Large intestine (tissue), 12 donors: ENCODE measurements at places on chromosomes 11 and 22. TPM values are rescaled to one million over a fixed set of nuclear protein-coding genes. Genes with fewer than 3 reads are reported as not detected.
A peak's percentile ranks its signal among the peaks of the same experiment; 100 is the strongest.

TEX12 gene
- polyA plus RNA-seq = 0.27 TPM

RAG2 gene
- 0.19 TPM for polyA plus RNA-seq

MRGPRX4 gene
- not detected for polyA plus RNA-seq

P2RY2 gene
- 4.8 TPM for polyA plus RNA-seq

GSTT2 gene
- 0.22 TPM for polyA plus RNA-seq

AGBL2 gene
- 10.6 TPM for polyA plus RNA-seq

ACTN3 gene
- 0.22 TPM for polyA plus RNA-seq

GRCh38 chr11:69067200-69067599 lies 18.5 kb downstream of the TPCN2 start:
- no peaks in the 10 kb centered on the region for H3K4me1 ChIP-seq
- peaks cover 70% of the 10 kb centered on the region for H3K36me3 ChIP-seq
- no peak overlapping the region for H3K27ac ChIP-seq
- H3K27me3 ChIP-seq = no peaks in the 10 kb centered on the region

- DNase-seq = no peak
- no peaks in the 10 kb centered on the region for H3K4me1 ChIP-seq
- peaks cover 28% of the 10 kb centered on the region for H3K36me3 ChIP-seq
- H3K27ac ChIP-seq = no peak overlapping the region
- no peak overlapping the region for H3K4me3 ChIP-seq
- no peaks in the 10 kb centered on the region for H3K27me3 ChIP-seq
These were observed 28.5 kb upstream of the BAIAP2L2 start for GRCh38 chr22:38138961-38139360.

GRCh38 chr11:126415128-126415527 lies 59.6 kb downstream of the ST3GAL4 start:
- H3K4me3 ChIP-seq = no peak overlapping the region
- peaks cover 19% of the 10 kb centered on the region for H3K4me1 ChIP-seq
- peaks cover 13% of the 10 kb centered on the region for H3K36me3 ChIP-seq
- peak overlapping the region; percentile 75 for H3K27ac ChIP-seq
- H3K27me3 ChIP-seq = no peaks in the 10 kb centered on the region

DNA sequence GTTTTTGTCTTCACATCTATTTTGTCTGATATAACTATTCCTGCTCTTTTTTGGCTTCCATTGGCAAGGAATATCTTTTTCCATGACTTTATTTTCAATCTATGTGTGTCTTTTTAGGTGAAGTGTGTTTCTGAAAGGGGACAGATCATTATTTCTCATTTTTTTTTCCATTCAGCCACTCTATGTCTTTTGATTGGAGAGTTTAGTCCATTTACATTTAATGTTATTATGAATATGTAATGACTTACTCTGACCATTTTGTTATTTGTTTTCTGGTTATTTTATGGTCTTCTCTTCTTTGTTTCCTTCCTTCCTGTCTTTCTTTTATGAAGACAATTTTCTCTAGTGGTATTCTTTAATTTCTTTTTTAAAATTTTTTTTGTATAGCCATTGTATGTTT lies 178.6 kb upstream of the CNTN5 start:
- DNase-seq = no peak
- no peaks in the 10 kb centered on the region for H3K4me1 ChIP-seq
- no peak overlapping the region for H3K4me3 ChIP-seq
- no peaks in the 10 kb centered on the region for H3K27me3 ChIP-seq
- H3K36me3 ChIP-seq = no peaks in the 10 kb centered on the region

DNA sequence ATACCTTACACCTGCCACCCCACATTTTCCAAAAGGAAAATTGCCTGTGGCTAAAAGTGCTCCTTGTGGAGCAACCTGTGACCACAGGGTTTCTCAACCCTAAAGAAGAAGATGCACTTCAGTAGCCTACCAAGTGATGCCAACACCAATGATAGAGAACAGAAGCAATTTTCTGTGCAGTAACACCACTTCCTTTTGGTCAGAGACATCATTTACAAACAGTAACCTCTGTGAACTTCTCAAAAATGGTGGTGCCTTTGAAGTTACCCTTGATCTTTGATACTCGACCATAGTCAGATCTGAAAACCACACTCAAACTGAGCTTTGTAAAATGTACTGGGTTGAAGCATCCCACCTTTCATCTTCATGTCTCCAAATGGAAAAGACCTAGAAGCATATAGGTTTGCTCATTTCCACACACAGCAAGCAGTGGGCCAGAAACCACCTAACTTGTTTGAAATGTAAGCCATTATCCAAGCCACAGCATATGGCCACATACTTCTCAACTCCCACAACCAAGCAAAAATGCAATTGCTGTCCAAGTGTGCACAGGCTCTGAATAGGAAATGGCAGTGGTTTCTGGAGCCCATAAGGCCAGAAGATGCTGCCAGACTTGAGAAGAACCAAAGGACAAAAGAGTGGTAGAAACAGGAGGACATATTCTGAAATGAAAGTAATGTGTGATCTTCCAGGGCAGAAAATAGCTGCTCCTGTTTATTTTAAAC lies 24.3 kb downstream of the MPPED2 start:
- H3K4me3 ChIP-seq = no peak overlapping the region
- no peaks in the 10 kb centered on the region for H3K27me3 ChIP-seq
- no peaks in the 10 kb centered on the region for H3K36me3 ChIP-seq
- no peaks in the 10 kb centered on the region for H3K4me1 ChIP-seq

DNA sequence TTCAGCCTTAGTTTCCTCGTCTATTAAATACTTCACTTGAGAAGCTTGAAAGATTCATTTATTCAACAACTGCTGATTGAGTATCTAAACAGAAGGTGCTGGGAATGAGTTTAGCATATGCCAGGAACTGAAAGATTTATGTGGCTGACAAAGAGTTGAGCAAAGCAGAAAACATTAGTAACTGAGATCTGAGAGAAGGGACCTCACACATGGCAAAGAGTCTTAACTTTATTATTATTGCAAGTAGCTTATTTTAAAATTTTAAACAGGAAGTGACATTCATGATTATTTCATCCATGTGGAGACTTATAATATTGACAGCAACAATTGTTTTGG lies 133.6 kb downstream of the CASP12 start:
- H3K27me3 ChIP-seq = no peaks in the 10 kb centered on the region
- H3K36me3 ChIP-seq = no peaks in the 10 kb centered on the region
- DNase-seq = no peak
- no peaks in the 10 kb centered on the region for H3K4me1 ChIP-seq
- H3K4me3 ChIP-seq = no peak overlapping the region
- no peak overlapping the region for H3K27ac ChIP-seq

GRCh38 chr11:45150943-45151342 lies 4.5 kb downstream of the PRDM11 start:
- H3K27me3 ChIP-seq = no peaks in the 10 kb centered on the region
- H3K36me3 ChIP-seq = no peaks in the 10 kb centered on the region

DNA sequence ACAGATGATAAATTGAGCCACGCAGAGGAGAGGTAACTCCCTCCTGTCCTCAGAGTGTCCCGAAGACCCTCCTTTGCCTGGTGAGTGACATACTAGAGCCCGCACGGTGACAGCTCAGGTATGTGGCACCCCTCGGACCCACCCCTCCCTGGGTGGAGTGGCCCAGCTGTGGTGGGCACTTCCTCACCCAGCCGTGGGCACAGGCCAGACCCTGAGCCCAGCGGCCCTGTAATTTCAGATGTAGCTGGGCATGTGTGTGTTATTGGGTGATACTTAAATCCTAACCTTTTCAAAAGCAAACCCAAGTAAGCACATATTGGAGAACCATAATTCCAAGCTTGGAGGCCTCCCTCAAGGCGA lies 93.2 kb downstream of the WNT7B start:
- H3K27ac ChIP-seq = no peak overlapping the region
- peaks cover 44% of the 10 kb centered on the region for H3K27me3 ChIP-seq
- no peak overlapping the region for H3K4me3 ChIP-seq
- H3K36me3 ChIP-seq = no peaks in the 10 kb centered on the region
- DNase-seq = no peak
- H3K4me1 ChIP-seq = peaks cover 3% of the 10 kb centered on the region

DNA sequence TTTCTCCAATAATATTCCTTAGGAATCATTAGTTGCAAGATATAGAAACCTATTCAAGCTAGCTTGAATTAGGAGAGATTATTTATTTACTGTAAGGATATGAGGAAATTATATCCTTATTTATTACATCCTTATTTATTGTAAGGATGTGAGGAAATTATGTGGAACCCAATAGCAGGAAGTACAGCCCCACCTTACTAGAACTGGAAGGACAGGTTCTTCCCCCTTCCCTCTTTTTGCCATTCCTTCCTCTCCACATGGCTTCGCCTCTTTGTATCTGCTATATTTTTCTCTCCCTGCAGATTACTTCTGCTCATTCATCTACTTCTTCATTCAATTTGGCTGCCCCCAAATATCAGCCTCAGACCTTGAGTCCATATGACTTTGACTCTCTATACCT lies 49.5 kb upstream of the B3GNT6 start:
- DNase-seq = peak; percentile 72
- H3K27me3 ChIP-seq = no peaks in the 10 kb centered on the region
- peak overlapping the region; percentile 69 for H3K27ac ChIP-seq
- H3K36me3 ChIP-seq = no peaks in the 10 kb centered on the region
- H3K4me3 ChIP-seq = no peak overlapping the region
- H3K4me1 ChIP-seq = peaks cover 44% of the 10 kb centered on the region

DNA sequence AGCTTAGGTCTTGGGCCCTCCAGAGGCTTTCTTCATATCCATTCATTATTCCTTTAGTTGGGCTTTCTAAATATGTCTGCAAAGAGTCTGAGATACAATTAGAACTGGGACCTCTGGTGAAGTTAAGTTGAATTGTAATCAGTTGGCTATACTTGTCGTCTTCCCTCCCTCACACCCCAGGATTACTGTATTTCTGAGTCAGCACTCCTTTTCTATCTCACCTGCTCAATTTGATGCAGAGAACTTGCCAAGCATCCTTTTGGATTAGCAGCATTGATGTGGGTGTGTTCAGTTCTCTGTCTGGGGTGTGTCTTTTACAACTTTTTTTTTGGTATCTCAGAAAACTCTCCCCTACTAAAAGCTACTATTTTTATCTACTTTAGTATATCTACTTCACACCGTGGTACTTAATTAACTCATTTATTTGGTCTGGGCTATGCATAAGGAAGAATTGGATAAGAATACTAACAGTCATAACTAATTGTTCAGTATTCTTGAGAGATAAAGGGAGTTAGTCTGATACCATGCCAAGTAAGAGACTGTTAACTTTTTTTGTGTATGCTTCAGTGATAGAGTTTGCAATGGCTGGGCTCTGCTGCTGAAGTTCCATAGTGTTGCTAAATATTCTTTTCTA lies 15.1 kb downstream of the CTNND1 start:
- H3K27ac ChIP-seq = peak overlapping the region; percentile 92
- no peak for DNase-seq
- H3K4me3 ChIP-seq = no peak overlapping the region

DNA sequence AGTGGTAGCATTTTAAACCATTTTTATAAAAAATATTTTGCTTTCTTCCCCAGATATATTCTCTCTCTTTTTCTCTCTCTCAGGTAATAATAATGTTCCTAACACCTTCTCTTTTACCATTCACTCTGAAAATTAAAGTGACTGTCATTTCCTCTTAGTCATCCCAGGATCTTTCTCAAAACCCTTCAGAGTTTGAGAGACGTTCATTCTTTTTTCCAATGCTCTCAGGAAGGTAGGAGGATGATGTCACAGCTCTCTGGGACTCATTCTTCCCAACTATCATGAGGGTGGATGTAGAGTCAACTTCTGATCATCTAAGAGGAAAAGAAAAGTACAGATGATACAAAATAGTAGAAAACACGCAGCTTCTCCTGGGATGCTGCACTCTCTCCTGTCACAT lies 60.2 kb upstream of the CRTAM start:
- no peaks in the 10 kb centered on the region for H3K4me1 ChIP-seq
- no peak for DNase-seq
- H3K36me3 ChIP-seq = no peaks in the 10 kb centered on the region
- H3K27ac ChIP-seq = no peak overlapping the region

DNA sequence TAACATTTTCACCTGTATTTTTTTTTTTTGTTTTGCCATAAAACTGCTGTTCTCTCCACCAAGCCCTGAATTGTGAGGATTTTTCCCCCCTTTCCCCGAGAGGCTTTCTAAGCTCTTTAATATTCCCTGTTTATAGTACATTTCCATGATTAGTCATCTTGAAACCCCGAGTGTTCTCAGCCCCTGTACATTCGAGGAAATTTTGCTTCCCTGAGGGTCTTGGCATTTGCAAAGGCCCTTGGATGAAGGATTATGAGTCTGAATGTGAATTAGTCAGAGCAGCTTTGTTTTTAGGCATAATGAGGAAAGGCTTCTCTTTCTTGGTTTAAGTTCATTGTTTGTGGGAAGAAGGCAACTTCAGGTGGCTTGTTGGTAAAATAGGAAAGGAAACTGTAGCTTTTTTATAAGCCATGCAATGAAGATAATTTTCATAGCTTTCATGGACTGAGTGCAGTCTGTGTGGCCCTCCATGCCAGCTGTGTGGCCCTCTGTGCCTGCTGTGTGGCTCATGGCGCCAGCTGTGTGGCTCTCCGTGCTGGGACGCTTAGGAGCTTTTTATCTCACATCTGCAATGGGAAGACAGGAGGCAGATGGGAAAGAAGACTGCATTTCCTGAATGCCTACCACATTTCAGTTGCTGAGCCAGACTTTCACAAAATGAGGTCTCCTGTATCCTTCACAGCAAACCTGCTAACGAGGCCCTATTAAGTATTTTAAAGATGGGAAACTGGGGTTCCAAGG lies 129.0 kb downstream of the TEAD1 start:
- no peak overlapping the region for H3K4me3 ChIP-seq
- no peak for DNase-seq
- peak overlapping the region; percentile 85 for H3K27ac ChIP-seq
- no peaks in the 10 kb centered on the region for H3K27me3 ChIP-seq
- H3K4me1 ChIP-seq = peaks cover 80% of the 10 kb centered on the region
- no peaks in the 10 kb centered on the region for H3K36me3 ChIP-seq
